ENCODE measurements at places on chromosomes 5 and 9. TPM values are rescaled to one million over a fixed set of nuclear protein-coding genes. Genes with fewer than 3 reads are reported as not detected.

The C5orf58 gene
- total RNA-seq: 0.65 TPM

The SPATA31E1 gene
- not detected for total RNA-seq

- DNase-seq: no peak
Observed at GRCh38 chr9:84974855-84975254, 305.3 kb downstream of the NTRK2 start.

DNA sequence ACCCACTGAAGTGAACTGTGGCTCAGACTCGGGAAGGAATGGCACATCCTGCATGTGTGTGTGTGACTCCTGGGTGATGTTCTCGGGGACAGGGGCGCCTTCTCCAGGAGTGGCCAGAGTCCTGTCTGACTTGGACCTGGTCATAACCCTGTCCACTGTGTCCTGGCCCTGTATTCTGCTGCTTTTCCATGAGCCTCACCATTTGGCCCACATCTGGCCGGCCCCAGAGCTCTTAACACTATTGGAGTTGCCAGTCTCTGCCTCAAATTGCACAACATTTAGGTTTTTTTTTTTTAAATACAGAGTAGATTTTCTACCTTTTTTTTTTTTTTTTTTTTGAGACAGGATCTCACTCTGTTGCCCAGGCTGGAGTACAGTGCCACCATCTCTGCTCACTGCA lies 278.3 kb upstream of the TUT7 start:
- peak; percentile 42 for DNase-seq

DNA sequence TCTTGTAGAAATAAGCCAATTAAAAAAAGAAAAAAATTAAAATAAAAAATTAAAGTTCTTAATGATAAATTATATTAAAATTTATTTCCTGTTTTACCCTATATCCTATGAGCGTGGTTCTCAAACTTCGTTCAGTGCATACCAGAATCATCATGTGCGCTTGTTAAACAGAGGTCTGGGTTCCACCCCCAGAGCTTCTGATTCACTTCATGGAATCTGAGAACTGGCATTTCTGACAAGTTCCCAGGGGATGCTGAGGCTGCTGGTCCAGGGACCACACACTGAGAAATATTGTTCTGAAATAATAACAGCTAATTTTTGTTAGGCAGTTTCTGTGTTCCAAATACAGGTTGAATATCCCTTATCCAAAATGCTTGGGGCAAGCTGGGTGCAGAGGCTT lies 79.3 kb downstream of the TMC1 start:
- no peak for DNase-seq

DNA sequence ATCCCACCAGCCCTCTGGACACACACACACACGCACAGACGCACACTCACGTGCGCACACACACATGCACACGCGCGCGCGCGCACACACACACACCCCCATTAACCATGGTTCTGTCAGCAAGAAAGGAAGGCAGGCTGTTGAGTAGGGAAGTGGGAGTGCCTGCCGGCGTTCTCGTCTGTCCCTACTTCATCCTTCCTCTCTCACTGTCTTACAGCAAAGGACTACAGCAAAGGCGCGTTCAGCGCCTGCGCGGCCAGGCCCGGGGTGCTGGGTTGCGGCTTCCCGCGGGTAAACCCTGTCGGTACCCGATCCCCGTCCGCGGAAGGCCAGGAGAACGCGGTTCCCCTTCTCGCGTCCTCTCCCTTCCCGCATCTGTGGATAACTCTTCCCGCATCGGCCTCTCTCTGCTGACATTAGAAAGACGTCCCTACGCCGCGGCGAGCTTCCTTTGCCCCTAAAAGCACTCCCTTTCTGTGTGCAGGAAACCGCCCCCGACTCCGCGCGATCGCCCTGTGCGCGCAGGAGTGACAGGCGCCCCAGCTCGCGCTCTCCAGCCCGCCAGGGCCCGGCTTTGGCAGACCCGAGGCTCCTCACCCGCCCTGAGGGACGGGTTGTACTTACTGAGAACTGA lies 219.2 kb downstream of the AGTPBP1 start:
- DNase-seq: peak; percentile 82

GRCh38 chr9:127660886-127661741 lies 45.7 kb upstream of the CFAP157 start:
- DNase-seq: no peak

DNA sequence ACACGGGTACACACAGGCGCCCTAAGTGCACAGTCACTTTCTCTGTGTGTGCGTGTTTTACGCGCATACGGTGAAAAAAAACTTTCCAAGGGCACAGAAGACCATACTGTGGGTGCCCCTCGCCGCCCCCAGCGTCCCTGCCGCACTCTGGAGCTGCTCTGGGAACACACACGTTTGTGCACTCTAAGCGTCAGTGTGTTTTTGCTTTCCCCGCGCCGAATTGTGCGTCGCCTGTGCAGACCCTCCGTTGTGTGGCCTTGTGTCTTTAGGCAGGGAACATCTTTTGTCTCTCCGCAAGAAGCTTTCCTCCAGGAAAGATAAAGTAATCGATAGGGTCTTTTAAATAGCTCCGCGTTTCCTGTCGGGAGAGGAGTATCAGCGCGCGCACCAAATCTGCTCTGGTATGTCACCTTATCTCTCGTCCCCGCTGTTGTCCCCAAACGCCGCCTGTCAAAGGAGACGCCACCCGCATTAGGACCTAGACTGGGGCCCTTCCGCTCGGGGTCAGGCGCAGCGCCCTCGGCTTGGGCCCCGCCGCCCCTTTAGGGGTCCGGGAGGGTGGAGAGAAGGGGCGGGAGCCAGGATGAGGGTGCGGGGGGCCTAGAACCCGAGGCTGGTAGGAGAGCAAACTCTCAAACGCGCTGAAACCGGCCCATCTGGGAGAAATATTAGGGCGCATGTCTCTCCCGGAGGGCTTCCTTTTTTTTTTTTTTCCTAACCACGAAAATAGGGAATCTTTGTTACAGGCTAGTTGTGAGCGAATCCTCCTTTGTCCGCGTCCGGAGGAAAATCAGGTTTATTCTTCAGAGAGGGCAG lies 10.5 kb upstream of the NKX2-5 start:
- no peak for DNase-seq
